ENCODE measurements at places on chromosomes 4 and X. TPM values are rescaled to one million over a fixed set of nuclear protein-coding genes. Genes with fewer than 3 reads are reported as not detected.

HTR2C gene
- total RNA-seq = 27.9 TPM

SPARCL1 gene
- total RNA-seq = 127 TPM

ZNF185 gene
- 3.7 TPM for total RNA-seq

SHROOM4 gene
- 3.0 TPM for total RNA-seq

CPEB2 gene
- 55.6 TPM for total RNA-seq

Measured in diencephalon (tissue), 1 donor.